ENCODE measurements at places on chromosomes 1 and 21.

- DNase-seq = no peak
These were observed 158.9 kb downstream of the ZBTB18 start for GRCh38 chr1:244209955-244210354.

DNA sequence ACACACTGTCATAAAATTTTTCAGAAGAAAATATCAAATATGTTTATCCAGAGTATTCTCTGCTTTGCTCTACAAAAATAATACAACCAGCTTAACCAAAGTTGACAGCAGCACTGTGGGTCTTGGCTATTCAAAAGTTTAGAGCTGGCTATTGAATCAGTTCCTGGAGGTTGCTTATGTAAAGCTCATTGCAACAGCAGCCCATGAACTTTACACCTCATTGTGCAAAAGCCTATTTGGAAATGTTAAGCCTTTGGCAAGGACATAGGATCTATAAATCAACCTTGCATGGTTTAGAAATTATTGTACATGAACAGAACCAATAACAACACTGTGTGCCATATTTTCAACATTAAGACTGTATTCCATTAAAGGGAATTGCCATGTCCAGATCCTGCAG lies 714.9 kb downstream of the ADGRL2 start:
- DNase-seq = no peak

DNA sequence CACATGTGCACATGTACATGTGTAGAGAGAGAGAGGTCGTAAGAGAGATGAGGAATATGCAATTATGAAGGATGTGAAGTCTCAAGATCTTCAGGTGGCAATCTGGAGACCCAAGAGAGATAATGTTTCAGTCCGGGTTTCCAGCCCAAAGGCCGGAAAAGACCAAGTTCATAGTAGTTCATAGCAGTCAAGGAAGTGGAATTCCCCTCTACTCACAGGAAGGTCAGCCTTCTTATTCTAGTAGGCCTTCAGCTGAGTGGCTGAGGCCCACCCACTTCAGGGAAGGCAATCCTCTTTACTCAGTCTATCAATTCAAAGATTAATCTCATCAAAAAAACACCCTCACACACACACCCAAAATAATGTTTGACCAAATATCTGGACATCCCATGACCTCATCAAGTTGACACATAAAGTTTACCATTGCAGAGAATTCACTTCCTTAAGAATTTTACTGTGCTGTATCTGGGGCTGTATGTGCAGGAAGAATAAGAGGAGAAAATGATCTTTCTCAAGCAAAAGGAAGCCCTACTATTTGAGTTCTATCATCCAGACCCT lies 114.6 kb downstream of the TNFSF18 start:
- no peak for DNase-seq

DNA sequence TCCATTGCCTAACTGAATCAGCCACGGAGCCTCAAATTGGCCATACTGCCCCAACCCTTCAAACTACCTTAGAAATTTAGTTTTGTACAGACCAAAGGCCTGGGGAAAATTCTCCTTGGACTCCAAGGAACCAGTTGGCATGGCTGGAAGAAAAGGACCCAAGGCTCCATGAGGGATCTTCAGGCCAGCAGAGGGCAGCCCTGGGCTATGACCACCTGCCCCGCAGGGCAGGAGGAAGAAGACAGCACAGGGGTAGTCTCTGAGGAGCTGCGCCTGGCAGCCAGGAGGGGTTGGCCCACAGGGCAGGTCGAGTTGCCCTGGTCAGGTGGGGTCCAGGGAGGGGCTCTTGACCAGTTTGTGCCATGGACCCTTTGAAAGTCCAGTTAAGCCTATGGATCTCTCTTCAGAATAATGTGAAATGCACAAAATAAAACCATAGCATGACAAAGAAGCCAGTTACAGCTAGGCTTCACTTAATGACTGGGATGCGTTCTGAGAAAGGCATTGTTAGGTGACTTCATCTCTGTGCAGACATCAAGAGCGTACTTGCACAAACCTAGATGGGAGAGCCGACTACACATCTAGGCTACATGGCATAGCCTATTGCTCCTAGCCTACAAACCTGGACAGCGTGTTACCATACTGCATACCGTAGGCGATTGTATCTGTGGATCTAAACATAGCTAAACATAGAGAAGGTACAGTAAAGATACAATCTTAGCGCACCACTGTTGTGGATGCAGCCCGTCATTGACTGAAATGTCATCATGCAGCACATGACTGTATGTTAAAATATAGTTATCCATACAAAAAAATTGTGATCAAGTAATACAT lies 26.1 kb downstream of the CACNA1S start:
- peak; percentile 30 for DNase-seq

All from hippocampal formation (tissue), 2 donors.